Astrocyte of the spinal cord (primary cell): ENCODE measurements at places on chromosomes 7 and 10.

GRCh38 chr7:10412422-10413019, 561.2 kb upstream of the PHF14 start:
- DNase-seq, result peak; percentile 38

DNA sequence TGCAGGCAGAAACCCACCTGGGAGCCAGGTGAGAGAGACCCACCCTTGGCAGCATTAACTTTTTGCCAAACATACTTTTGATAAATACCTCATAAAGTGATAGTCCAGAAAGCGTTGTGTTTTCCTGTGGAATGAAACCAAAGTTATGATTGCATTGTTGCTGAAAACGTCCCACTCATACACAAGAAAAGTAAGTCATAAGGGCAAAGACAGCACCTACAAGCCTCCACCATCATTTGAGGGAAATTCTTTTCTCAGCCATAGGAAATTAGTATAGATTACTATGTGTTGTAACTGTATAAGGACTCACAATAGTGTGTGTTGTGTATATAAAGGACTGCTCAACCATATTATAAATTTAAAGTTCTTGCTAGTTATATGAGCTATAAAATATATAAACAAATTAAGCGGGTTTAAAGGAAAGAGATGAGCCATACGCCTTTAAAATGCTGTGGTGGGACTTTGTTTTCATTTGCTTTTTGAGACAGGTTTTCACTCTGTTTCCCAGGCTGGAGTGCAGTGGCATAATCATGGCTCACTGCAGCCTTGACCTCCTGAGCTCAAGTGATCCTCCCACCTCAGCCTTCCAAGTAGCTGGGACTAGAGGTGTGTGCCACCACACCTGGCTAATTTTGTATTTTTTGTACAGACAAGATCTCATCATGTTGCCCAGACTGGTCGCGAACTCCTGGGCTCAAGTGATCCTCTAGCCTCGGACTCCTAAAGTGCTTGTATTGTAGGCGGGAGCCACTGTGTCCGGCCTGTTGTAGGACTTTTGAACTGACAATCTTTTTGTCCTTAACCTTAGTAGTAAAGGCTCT, 160.8 kb downstream of the PKD1L1 start:
- DNase-seq, result no peak

- peak; percentile 75 for DNase-seq
These were observed 172.0 kb downstream of the ZEB1 start for GRCh38 chr10:31490858-31491504.

DNA sequence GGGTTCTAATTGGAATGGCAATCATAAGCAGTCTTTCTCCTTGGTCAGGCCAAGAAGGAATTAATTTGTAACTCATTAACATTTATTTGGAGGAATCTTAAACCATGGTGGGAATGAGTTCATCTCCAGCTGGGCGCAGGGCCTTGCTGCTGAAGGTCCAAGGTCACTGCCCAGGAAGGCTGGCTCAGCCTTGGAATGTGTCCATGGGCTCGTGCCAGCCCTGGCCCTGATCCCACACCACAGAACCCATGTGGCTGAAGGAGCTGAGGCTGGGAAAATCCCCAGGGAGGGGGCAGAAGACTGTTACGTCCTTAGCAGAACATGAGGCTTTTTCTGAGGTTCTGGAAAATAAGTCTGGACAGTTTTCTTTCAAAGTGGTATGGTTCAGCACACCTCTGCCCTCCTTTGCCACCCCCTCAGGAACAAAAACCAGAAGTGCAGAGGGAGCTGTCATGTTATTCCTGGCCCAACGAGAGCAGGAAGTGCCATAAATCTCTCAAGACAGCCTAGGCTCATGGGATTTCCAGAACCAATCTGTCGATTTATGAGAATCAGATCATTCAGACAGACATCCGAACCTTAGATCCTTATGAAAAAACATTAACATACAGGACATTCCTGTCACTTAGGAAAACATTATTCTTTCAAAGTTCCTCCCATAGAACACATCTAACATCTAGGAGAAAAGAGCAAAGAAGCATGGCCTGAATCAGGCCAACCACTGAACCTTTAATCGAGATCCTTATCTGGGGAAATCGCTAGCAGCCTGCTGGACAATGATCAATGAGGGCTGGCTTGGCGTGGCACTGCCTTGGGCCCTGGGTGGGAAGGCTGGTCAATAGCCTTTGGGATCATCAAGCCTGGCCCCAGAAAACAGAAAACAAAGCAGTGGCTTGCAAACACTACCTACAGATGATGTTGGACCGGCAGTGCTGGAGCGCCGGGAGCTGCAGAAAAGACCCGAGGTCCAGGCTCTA, 134.3 kb downstream of the TAX1BP1 start:
- peak; percentile 49 for DNase-seq

GRCh38 chr7:155580367-155580766, 34.0 kb upstream of the CNPY1 start:
- no peak for DNase-seq

DNA sequence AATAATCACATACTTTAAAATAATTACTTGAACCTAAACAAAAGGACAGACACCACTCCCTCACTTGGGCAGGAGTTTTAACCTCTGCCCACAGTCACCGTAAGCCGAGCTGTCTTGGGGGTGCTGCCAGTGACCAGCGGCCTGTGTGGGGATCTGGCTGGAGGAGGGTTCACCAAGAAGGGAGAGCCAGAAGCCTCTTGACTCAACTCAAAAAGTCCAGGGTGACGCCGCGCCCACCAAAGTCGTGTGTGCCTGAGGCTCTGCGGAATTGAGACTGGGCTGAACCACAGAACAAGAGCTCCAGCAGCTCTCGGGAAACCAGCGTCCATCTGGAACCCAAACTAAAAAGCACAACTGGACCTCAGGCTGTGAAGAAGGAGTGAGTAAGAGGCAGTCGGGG, 35.8 kb downstream of the ZFAND2A start:
- peak; percentile 20 for DNase-seq

DNA sequence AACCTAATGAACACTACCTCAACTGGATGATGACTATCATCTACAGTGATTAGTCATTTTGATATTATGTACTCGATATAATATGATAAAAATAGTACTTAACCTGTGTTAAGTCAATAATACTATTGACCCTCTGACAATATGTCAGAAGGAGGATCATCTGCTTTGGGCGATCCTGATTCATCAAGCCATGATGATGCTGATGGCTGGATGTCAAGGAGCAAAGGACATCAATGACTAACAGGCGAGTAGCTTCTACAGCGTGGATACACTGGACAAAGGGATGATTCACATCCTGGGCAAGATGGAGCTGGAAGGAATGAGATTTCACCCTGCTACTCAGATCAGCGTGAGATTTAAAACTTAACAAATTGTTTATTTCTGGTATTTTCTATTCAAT, 94.4 kb upstream of the SKAP2 start:
- peak; percentile 80 for DNase-seq

GRCh38 chr7:36620166-36620708, 104.1 kb downstream of the AOAH start:
- no peak for DNase-seq

DNA sequence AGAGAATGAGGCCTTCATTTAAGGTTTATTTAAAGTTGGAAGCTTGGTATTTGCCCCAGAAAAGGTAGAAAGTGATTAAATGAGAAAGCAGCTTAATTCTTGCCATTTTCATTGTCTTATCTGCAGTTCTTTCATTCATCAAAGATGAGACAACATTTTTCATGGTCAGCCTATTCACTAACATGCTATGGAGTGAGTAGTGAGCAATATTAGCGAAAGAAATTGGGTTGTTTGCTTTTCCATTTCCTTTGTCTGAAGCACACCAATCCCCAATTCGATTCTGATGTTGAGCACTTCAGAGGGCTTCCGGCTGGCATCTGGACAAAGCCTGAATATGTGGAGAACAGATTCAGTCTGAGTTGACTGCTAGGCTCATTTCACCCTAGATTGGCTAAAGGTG, 317.2 kb downstream of the BBS9 start:
- no peak for DNase-seq

DNA sequence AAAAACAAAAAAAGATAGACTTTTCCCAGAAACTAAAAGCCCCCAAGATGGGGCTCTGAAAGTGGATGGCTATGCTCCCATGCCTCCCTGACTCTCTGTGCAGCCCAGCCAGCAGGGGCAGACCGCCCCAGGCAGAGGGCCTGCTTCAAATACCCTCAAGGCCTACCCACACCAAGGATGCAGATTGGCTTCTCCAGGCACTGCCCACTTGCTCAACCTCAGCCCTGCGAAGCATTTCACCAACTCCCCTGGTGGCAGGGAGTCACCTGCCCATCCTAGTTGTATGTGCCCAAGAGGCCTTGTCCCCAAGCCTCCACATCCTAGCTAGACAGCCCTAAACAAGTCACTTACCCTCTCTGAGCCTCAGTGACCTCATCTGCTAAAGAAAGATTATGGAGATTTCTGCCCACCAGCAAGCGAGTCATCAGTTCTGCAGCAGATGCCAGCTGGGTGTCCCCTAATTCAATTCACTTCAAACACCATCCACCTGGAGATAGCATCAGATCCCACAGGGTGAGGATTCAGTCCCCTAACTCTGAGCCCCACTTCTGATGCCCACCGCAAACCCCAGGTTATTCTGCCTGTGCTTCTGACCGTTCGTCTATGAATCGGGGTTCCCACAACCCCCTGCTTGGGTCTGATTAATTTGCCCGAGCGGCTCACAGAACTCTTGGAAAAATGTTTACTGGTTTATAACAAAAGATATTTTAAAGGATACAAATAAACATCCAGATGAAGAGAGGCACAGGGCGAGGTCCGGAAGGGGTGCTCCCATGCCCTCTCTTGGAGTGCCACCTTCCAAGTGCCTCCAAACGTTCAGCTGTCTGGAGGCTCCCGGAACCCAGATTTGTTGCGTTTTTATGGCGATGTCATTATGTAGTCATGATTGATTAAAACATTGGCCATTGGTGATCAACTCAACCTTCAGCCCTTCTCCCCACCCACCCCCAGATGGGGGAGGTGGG, 18.6 kb upstream of the ZMIZ1 start:
- DNase-seq, result no peak

DNA sequence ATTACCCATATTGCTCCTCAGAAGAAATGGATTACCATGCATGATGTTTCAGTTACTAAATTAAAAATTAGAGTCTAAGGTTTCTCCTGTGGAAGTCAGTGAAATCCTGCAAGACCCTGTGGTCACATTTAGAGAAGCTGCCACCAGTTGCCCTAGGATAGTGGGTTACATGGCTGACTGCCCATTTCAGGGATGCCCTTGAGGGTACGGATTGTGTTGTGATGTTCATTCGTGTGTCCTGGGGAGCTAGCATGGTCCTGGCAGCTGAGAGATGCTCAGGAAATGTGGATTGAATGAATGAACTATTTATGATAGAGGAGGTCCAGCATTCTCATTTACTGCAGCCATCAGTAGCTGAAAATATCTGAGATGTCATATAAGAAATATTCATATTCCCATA, 55.1 kb downstream of the TMEM178B start:
- no peak for DNase-seq

- no peak for DNase-seq
These were observed 6.5 kb downstream of the LBX1 start for GRCh38 chr10:101222683-101223273.

- peak; percentile 2 for DNase-seq
These were observed 1.0 kb downstream of the ACSL5 start for GRCh38 chr10:112374724-112375541.

- DNase-seq, result no peak
These were observed 40.3 kb downstream of the FAM53B start for GRCh38 chr10:124703778-124704427.

DNA sequence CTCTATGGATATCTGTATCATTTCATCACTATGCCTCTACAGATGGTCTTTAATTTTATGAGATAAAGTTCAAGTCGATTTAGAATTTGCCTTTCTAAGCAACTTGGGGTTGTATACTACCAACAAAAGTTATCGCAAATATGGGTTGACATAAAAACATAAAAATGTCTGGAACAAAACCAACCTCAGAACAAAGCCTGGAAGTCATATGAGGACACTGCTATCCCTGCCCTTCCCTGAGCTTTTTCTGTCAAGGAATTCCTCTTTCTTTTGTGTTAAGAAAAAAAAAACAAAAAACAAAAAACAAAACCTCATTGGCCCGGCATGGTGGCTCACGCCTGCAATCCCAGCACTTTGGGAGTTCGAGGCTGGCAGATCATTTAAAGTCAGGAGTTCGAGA, 319.3 kb downstream of the CAMK1D start:
- DNase-seq, result no peak

DNA sequence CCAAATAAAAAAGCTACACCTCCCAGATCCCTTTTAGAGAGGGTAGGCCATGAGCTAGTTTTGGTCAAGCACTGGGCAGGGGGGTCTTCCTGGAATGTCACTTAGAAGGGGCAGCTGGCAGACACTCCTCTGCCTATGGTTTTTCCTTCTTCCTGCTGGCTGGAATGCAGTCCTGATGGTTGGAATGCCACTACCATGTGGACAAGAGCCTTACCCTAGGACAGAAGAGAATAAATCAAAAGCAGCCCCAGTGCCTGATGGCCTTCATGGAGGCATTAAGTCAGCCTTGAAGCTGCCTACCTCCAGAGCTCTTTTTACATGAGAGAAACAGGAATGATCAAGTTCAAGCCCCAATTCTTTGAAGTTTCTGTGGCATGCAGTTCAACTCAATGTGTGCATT, 43.5 kb upstream of the SORBS1 start:
- DNase-seq, result no peak

- DNase-seq, result peak; percentile 78
These were observed 121.6 kb upstream of the KLF6 start for GRCh38 chr10:3906511-3907111.

- no peak for DNase-seq
These were observed 480.6 kb upstream of the MBL2 start for GRCh38 chr10:53253221-53253620.

GRCh38 chr10:112587729-112588128, 140.7 kb downstream of the VTI1A start:
- peak; percentile 24 for DNase-seq

- DNase-seq, result no peak
These were observed 265.6 kb upstream of the NPVF start for GRCh38 chr7:25493805-25494366.

DNA sequence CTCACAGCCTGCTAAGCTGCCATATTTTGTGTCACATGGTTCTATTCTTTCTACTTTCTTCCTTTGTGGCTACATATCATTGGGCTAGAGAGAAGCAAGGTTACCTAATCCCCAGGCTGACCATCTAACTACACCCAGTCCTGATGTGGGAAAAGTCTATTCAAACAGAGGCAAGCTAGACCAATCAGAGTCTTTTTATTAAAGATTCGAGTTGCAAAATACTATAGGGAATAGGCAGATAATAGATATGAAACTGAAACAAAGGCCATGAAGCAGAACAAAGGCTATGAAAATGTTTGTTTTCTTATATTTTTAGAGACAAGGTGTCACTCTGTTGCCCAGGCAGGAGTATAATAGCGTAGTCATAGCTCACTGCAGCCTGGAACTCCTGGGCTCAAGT, 36.7 kb downstream of the MTERF1 start:
- DNase-seq, result no peak

GRCh38 chr10:72226418-72227027, 10.4 kb upstream of the ASCC1 start:
- DNase-seq, result no peak

- DNase-seq, result peak; percentile 29
These were observed 415.3 kb upstream of the SEMA3D start for GRCh38 chr7:85602196-85602595.

DNA sequence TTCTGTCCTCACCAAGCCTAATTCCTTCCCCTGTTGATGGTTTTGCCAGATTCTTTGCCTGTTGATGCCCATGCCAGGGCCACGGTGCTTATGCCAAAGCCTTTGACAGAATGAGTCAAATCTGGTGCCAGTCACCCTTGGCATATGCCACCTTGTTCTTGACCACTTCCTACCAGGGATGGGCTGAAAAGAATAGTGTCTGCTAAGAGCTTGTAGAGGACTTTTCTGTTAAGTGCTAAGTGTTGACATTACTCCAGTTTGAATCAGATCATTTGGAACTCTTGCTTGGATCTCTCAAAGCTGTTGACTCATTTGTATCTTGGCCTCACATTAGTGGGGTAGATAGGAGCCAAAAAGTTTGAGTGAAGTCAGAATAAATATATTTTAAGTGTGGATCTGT, 661.2 kb downstream of the AUTS2 start:
- peak; percentile 28 for DNase-seq
